ENCODE measurements at places on chromosomes 1 and 21.
A peak's percentile ranks its signal among the peaks of the same experiment; 100 is the strongest.

DNA sequence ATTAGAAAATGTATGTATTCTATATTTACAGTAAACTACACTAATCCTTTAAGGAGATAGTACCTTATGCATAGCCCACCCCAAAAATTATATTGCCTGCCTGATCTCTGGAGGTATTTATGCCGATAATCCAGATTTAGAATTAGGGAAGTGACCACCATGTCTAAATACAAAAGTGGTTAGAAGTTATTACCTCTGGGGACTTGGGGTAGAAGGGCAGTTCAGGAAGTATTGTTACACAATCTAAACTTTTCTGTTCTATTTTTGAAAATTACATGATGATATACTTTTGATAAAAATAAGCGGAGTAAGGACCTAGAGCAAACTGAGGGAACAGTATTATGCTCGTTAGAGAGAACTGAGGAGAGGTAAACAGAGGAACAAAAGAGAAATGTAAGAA is 90.5 kb upstream of the ZP4 start:
- no peak for DNase-seq

DNA sequence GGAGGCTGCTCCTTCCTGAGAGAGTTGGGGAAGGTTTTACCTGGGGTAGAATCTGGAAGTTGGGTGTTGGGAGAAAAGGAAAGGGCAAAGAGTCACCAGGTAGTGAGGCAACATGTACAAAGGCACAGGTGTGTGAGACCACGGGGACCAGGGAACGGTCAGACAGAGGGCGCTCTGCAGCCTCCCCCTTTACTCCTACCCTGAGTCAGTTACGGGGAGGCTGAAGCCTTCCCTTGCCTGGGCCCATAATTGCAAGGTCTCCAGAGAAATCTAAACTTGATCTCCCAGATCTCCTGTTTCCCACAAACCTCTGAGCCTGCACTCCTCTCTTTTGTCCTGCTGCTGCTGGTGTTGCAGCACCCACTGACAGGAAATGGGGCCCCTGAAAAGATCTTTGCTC is 22.0 kb downstream of the CCN1 start:
- no peak for DNase-seq

GRCh38 chr1:182122256-182122912 is 60.9 kb upstream of the ZNF648 start:
- no peak for DNase-seq

- no peak for DNase-seq
These were observed 192.4 kb downstream of the HMCN1 start for GRCh38 chr1:185926588-185926987.

GRCh38 chr1:8818325-8818775 is 910 bp upstream of the RERE start:
- peak; percentile 37 for DNase-seq

- DNase-seq, result no peak
These were observed 4.8 kb downstream of the INKA2 start for GRCh38 chr1:111734426-111734825.

DNA sequence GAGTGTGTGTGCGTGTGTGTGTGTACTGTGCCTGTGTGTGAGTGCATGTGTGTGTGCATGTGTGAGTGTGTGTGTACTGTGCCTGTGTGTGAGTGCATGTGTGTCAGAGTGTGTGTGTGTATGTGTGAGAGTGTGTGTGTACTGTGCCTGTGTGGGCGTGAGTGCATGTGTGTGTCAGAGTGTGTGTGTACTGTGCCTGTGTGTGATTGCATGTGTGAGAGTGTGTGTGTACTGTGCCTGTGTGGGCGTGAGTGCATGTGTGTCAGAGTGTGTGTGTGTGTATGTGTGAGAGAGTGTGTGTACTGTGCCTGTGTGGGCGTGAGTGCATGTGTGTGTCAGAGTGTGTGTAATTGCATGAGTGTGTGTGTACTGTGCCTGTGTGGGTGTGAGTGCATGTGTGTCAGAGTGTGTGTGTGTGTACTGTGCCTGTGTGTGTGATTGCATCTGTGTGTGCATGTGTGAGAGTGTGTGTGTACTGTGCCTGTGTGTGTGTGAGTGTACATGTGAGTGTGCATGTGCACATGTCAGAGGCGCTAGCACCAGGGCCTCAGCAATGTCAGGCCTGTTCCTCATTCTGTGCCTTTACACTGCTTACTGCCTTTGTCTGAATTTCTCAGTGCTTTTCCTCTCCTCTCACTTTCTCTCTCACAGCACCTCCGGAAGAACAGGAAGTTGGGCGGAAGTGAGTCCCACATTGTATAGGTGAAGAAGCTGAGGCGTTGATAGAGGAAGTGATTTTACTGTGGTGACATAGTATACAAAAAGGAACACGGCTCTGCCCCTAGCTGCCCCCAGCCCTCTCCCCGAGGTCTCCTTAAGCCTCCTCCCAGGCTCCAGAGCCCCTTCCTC is 4.9 kb downstream of the SLC5A9 start:
- DNase-seq, result no peak

DNA sequence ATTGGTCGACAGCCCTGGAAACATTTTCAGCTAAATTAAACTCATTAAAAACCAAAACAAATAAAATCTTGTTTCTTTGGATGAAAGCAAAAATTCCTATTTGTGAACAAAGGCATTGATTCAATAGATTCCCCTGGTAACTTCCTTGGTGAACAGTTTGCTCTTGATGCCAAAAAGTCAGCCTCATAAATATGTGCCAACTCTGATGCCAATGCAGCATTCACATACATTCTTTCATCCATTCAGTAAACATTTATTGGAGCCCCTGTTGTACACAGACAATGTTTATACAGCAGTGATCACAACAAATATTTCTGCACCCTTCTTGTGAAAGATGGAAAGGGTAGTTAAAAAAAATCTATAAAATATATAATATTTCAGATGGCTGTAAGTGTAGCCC is 107.8 kb downstream of the PLD5 start:
- DNase-seq, result no peak

DNA sequence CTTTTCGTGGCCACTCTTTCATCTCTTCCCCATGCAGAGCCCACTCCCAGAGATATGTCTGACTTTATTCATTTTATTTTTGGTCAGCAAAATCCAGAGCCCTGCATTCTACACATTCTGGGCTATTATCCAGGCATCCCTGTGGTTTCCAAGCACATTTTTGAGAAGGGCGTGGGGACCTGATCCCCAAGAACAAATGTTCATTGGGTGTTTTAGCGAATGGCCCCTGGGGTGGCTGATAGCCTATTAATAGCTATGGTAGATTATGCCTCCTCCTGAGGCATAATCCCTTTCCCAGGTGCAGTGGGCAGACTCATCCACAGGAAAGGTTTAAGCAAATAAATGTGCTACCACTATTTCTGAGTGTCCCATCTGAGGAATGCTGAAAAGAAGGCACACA is 511.8 kb upstream of the USP24 start:
- no peak for DNase-seq

GRCh38 chr1:160925652-160926244 is 28.9 kb downstream of the ITLN2 start:
- DNase-seq, result peak; percentile 1

GRCh38 chr1:12142141-12142823 is 24.5 kb upstream of the TNFRSF1B start:
- DNase-seq, result no peak

- DNase-seq, result no peak
These were observed 21.2 kb downstream of the OVGP1 start for GRCh38 chr1:111406321-111406768.

DNA sequence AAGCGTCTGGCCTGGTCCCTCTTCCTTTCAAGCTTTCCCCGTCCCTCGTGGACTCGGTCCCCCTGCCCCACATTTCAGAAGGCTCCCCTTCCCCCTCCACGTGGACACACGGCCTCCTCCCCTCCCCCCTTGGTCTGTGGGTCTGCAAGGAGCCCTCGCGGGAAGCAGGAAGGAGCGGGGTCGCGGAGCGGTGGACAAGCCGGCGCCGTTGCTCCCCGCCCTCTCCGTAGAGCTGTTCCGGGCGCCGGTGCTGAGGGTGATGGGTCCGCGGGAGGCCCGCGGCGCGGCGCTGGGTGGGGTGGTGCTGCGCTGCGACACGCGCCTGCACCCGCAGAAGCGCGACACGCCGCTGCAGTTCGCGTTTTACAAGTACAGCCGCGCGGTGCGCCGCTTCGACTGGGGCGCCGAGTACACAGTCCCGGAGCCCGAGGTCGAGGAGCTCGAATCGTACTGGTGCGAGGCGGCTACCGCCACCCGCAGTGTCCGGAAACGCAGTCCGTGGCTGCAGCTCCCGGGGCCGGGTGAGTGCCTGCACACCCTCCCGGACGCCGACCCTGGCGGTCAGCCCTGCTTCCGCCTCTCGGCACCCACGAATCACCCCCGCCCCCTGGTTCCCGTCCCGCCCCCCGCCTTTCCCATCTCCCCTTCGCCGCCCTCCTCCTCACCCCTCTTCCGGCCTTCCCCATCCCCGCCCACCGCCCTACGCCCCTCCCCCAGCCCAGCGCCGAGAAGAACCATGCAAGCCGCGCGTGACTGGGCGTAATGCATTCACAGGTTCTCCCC is 5.3 kb downstream of the FCRLB start:
- peak; percentile 80 for DNase-seq

GRCh38 chr1:201144701-201145100 is 9.6 kb downstream of the TMEM9 start:
- no peak for DNase-seq

GRCh38 chr1:24266398-24266941 is 52.7 kb upstream of the GRHL3 start:
- DNase-seq, result peak; percentile 44
